ENCODE measurements at places on chromosomes 2 and 18. TPM values are rescaled to one million over a fixed set of nuclear protein-coding genes. Genes with fewer than 3 reads are reported as not detected.

The GPR35 gene
- total RNA-seq: 2.6 TPM

The CCDC178 gene
- 3.5 TPM for total RNA-seq

The DGKD gene
- total RNA-seq: 37.3 TPM

The HOXD13 gene
- total RNA-seq: not detected

The SFXN5 gene
- 6.7 TPM for total RNA-seq

The STK11IP gene
- 11.2 TPM for total RNA-seq

The MAPRE3 gene
- 10.6 TPM for total RNA-seq

The CCL20 gene
- not detected for total RNA-seq

The MC5R gene
- total RNA-seq: not detected

The MYOM1 gene
- total RNA-seq: 6.9 TPM

The COL4A4 gene
- total RNA-seq: 3.8 TPM

The CYP27C1 gene
- 0.29 TPM for total RNA-seq

The UGT1A3 gene
- total RNA-seq: not detected

The SH2D6 gene
- not detected for total RNA-seq

The SPP2 gene
- total RNA-seq: not detected

The SRD5A2 gene
- not detected for total RNA-seq

- DNase-seq: no peak
Observed at GRCh38 chr18:38868757-38869156, 1303.2 kb upstream of the CELF4 start.

- DNase-seq: no peak
Observed at GRCh38 chr2:133344849-133345248, 223.4 kb downstream of the NCKAP5 start.

- no peak for DNase-seq
Observed at GRCh38 chr2:223537651-223538601, 64.2 kb downstream of the SCG2 start.

DNA sequence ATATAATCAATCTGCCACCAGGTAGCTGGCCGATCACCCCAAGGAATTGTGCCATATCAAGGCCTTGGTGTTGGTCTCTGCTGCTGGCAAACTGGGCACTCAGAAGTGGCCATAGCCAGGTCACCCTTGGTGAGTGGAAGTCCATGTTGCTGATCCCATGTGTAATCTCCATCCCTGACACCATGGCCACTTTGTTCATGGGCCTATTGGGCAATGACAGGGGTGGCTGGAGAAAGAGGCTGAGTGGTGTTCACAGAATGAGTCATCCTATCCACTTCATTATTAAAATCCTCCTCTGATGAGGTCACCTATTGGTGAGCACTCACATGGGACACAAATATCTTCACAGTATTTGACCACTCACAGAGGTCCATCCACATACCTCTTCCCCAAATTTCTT, 26.7 kb upstream of the CD226 start:
- no peak for DNase-seq

DNA sequence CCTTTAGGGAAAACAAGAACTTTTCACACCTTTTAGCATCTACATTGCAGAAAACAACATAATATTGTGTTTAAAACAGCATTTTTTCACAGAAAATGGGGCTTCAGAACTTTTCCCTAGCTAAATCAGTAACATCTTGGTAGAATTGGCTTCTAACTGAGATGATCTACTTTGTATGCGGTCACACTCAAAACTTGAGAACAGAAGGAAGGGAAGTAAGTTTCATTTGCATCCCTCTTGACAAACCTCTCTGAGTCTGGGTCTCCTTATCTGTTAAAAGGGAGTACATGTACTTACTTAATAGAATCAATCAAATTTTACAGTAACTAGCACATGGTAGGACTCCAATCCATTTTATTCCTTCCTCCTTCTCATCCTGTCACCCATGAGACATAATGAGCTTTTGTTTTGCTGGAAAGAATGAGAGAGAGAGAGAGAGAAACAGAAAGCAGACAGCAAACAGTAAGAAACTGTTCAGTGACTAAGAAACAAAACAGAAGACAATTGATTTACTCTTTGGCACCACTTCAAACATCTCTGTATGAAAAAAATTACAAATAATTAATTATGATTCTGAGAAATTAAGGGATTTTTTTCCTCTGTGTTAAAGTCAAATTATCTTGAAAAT, 387.3 kb downstream of the SATB2 start:
- no peak for DNase-seq

- no peak for DNase-seq
Observed at GRCh38 chr2:7752291-7752690, 835.1 kb downstream of the RNF144A start.

DNA sequence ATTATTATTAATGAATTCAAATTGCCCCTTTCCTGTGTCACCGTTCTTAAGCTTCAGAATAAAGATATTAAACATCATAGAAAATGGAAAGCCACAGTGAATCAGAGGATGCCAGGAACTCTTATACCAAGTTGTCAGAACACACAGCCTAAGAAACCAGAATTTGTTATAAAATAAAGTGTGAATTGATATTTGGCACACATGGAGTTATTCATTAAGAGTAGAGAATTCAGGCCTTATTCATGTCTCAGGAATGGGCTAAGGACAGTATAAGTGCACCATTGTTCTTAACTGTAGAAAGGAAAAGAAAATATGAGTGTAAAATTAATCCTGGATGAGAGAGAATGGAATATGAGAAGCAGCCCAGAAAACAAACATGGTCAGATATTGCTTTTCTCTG, 86.7 kb upstream of the ATP8B1 start:
- DNase-seq: no peak

DNA sequence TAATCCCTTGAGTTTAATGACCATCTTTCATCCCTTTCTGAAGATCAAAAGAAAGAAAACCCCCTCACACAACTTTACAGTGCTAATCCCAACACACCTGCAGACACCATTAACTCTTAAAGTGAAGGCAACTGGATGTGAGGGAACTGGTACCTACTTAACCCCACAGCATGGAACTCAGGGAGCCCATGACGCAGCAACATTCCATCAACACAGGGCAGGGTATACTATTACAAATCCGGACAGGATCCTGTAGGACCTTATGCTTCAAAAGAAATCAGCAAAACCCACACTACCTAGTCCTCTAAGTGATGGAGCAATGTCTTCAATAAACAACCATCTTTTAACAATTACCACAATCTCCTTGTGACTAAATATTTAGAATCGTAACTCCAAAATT, 78.6 kb downstream of the FARSB start:
- DNase-seq: no peak

- no peak for DNase-seq
Observed at GRCh38 chr18:5895299-5895875, at the start of gene TMEM200C. TMEM200C (minus strand) TSS chr18:5895522; CDS start chr18:5892063, 3,459 bp downstream.

- DNase-seq: no peak
Observed at GRCh38 chr2:205868773-205869333, 186.6 kb downstream of the NRP2 start.

DNA sequence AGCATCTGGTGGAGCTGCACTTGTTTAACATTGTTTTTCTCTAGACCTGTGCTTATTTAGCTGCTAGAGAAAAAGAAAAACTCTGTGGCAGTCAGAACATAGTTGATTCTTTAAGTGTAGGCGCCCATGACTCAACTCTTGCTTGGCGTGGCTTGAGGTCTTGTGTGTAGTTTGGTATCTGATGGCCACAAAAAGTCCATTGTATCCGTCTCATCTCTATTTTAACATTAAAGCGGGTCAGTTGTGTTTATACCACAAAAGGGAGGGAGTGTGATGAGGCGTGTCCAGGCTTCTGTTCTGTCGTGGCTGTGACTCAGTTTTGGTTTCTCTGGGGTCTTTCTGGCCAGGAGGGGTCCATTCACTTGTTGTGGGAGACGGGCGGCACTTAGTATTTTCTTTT, 24.2 kb upstream of the UGT1A8 start:
- no peak for DNase-seq

GRCh38 chr2:226352941-226353560, 446.6 kb downstream of the IRS1 start:
- DNase-seq: no peak

- DNase-seq: no peak
Observed at GRCh38 chr18:58302811-58303210, 258.8 kb downstream of the NEDD4L start.

- DNase-seq: no peak
Observed at GRCh38 chr2:42558827-42559226, 9.6 kb upstream of the MTA3 start.

- no peak for DNase-seq
Observed at GRCh38 chr2:159850789-159851188, 52.8 kb upstream of the CD302 start.

- no peak for DNase-seq
Observed at GRCh38 chr18:42137693-42138375, 182.8 kb downstream of the PIK3C3 start.

DNA sequence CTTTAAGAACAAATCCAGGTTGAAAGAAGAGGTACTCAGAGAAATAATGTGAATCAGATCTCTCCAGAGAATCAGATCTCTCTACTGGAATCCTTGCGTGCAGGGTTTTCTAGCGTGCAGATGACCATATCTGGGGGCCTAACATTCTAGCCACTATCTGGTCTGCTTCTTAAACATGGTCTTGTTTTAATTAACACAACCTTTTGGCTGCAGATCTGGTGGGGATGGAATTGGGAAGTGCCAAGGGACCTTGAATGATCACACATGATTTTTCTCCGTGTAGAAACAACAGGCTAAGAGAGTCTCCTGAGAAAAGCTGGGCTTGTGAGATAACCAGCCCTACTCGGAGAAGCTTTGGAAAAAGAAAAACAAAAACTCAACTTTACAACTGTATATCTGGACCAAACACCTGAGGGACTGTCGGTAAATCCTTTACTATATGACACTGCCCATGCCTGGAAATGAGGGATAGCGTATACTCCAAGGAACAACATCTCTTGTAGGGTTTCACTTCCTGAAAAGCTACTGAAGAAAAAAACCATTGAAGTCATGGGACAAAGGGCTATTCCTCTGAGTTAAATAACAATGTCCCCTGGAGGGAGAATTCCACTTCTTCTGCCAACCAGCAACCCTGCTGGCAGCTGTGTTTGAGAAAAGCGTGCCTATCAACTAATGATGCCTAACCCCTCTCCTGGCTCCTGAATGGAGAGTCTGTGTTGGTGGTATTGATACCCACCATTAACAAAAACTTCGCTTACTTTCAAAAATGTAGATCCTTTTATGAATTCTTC, 171.0 kb upstream of the REV1 start:
- DNase-seq: peak; percentile 61

- DNase-seq: no peak
Observed at GRCh38 chr2:134271758-134272157, 17.9 kb downstream of the MGAT5 start.

- no peak for DNase-seq
Observed at GRCh38 chr2:61179701-61180639, 18.0 kb downstream of the C2orf74 start.

DNA sequence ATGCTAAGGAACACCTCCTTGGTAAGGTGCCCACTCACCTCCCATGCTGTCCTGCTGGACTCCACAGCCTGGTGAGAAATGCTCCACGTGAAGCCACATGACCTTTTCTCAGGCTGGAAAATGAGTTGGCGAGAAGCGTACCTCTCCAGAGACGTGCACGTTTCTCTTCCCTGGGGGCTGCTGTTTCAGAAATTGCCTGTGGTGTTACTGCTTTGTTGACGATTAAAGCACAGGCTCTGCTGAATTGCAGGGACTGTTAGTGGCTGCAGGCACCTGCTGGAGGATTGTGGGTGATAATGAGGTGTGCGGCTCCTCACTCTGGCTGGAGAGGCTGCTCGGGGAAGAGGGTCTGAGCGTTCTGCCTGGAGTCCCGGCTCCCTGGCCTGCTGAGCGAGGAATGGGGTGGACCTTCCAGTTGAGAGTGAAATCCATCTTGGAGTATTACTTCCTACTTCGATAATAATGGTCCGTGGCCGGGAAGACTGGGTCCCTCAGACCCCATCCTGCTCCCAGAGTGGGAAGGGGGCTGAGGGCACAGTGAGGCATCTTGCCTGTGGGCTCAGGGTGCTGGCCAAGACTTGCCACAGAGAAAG, 199.3 kb upstream of the HDAC4 start:
- DNase-seq: peak; percentile 30

GRCh38 chr18:65239787-65240186, 511.0 kb upstream of the CDH7 start:
- no peak for DNase-seq

DNA sequence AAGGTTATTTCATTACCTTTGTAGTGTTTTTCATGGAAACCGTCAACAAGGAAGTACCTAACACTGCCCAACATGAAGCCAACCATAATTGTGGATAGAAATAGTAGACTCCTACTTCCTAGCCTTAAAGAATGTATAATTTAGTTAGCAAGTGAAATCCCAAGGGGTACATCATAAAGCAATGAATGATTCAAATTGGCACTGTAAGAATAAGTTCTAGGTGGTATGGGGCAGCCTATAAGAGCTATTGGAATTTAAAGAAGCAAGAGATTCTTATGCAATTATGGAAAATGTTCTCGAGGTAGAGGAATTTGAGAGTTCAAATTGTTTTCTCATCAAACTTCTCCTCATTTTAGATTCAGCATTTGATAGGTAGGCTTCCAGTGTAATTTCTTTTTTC, 157.9 kb downstream of the FMNL2 start:
- no peak for DNase-seq

DNA sequence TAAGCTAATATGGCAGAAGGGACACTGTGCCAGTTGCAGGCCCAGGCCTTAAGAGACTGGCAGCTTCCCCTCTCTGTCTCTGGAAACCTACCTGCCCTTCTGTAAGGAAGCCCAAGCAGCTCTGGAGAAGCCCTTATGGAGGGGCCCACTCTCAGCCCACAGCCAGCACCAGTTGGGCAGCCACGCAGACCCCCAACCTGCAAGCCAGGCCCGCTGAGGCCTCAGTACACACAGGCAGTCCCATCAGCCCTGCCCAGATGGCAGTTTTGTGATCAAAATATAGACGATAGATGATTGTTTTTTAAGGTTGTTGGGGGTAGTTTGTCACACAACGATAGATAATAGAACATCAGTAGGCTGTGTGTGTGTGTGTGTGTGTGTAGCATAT, 36.8 kb upstream of the ALPP start:
- DNase-seq: no peak

GRCh38 chr2:169009865-169010579, 21.1 kb downstream of the ABCB11 start:
- DNase-seq: no peak

DNA sequence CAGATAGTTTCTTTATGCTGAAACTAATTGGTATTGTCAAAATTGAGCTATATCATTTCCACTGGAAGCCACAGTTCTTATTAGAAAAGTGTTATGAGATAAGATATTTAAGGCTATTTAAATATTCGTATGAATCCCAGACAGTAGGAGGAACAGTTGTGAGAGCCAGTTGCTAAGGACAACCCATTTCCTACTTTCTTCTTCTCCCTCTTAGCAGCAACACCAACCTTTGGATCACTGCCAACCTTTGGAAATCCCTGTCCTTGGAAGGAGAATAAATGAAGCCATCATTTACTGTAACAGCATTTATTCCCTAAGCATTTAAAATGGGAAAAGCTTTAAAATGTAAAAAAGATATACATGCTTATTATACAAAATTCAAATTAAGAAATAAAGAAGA, 85.8 kb downstream of the PLCL1 start:
- no peak for DNase-seq

- no peak for DNase-seq
Observed at GRCh38 chr18:62033756-62034155, 140.9 kb upstream of the RNF152 start.

GRCh38 chr2:36615222-36615621, 17.3 kb upstream of the FEZ2 start:
- DNase-seq: no peak

All from breast epithelium (tissue), 4 donors.